ENCODE measurements at places on chromosomes 4 and X.

DNA sequence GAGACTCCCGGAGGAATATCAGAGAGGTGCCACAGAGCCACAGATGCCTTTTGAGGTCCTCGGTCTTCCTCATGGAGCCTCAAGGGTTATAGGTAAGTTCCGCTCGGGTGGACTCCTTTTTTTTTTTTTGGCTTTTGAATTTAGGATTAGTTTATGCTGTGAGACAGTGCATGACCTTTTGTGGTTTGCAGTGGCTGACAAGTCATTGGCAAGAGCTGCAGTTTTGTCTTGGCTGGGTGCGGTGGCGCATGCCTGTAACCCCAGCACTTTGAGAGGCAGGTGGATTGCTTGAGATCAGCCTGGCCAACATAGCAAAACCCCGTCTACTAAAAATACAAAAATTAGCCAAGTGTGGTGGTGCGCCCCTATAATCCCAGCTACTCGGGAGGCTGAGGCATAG lies 4.5 kb upstream of the GRSF1 start:
- DNase-seq: no peak

DNA sequence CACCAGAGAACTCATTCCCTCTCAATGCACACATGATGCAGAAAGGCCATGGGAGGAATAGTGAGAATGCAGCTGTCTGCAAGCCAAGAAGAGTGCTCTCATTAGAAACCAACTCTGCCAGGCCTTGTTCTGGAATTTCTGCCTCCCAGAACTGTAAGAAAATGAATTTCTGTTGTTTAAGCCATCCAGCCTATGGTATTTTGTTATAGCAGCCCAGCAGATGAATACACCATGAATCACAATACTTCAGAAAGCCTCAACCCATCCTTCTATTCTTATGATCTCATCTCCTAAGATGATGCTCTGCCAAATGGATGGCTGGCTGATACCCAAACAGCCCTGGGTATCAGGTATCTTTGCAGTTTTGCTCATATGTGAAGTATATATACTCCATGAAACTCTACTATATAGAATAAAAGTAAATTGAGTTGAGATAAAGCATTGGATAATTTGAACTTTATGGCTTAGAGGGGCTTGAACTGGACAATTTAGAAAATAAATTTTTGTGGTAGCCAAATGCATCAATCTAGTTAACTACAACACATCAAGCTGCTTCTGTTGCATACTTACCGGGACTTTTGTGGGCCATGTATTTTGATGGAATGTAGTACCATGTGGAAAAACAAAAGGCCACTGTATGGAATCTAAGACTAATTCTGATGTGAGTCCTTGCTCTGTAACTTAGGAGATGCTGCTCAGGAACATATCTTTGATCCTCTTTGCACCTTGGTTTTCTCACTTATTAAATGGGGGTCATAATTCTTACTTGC lies 245.9 kb downstream of the HS3ST1 start:
- DNase-seq: no peak

DNA sequence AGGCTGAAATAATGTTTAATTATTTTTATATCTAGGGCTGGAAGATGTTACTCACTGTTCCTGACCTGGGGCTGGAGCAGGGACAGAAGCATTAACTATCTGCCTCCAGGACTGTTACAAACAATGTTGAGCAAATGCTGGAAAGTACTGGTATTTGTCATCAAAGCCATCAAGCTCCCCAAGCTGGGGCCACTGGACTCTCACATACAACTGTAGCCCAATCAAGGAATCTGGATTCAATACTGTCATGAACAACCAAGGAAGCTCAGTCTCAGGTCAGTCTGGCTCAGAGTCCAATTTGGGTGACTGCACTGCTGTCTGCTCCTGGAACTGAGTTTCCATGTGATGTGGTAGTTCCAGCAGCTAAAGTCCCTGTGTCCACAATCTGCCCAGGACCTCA lies 50.4 kb downstream of the APOO start:
- no peak for DNase-seq

DNA sequence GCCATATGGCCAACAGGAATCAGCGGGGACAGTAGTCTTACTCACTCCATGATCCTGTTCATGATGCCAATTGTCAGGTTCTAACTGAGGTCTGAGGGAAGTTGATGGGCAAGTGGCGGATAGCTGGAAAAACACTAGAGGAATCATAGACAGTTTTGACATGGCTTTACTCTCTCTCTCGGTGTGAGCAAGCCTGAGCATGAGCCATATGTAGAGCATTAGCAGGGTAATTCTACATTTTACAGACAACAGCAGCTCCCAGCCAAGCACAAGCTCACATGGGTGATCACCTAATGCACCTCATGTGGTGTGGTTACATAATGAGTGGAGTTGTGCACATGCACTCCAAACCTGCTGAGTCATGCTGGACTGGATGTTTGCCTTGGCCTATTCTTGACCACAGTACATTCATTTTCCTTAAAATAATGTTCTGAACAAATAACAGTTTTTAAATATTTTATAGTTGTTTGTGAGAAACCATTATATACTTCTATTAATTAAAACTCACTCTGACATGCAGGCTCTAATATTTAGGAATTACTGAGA lies 429.2 kb downstream of the GPAT3 start:
- no peak for DNase-seq

- no peak for DNase-seq
These were observed 39.8 kb downstream of the DTHD1 start for GRCh38 chr4:36321176-36321575.

- no peak for DNase-seq
These were observed 9.2 kb upstream of the EOLA1 start for GRCh38 chrX:149531599-149531998.

DNA sequence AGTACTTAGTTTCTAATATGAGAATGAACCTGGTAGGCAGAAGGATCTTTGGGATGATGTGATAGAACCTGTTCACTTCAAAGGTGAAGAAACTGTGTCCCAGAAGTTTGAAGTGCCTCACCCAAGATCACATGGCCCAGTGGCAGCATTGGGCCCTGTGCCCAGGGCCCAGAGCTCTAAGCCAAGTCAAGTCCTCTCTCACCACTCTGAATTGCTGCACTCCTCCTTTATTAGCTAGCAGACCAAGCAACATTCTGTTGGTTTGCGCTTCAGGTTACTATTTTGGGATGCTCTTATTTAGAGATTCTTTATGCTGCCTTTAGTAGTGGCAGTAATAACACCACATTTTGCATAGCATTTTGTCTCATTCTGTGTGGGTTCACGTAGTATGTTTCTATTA lies 82.7 kb downstream of the PARM1 start:
- DNase-seq: no peak

- DNase-seq: no peak
These were observed 123.9 kb downstream of the ANTXR2 start for GRCh38 chr4:79949178-79949577.

- DNase-seq: no peak
These were observed 23.6 kb downstream of the TMEM255A start for GRCh38 chrX:120287513-120288112.

GRCh38 chrX:68644861-68645260 lies 2.6 kb upstream of the STARD8 start:
- DNase-seq: no peak

DNA sequence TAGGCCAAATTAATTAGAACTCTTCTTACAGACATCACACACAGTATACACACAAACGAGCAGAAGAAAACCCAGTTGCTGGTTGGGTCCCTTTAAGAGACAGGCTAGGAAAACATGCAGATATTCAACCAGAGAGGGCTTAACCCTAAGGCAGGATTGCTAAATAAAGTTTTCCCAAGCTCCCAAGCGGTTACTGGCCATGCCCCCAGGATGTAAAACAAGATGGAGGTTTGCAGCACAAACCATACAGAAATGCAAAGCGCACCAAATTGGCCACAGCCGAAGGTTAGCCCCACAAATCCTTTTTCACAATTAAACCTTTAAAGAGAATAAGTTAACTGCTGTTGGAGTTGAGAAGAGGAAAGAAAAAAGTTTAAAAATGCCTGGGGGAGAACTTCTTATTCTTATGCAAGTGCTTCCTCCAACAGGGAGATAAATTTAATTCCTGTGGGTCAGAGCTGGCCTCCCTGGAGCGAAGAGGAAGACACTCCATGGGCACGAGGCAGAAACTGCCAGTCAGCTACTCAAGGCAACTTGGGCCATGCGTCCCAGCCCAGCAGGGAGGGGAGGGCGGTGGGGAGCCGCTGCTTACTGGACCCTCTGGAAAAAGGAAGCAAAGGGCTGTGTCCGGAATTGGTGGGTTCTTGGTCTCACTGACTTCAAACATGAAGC lies 167.6 kb upstream of the ARSJ start:
- no peak for DNase-seq

DNA sequence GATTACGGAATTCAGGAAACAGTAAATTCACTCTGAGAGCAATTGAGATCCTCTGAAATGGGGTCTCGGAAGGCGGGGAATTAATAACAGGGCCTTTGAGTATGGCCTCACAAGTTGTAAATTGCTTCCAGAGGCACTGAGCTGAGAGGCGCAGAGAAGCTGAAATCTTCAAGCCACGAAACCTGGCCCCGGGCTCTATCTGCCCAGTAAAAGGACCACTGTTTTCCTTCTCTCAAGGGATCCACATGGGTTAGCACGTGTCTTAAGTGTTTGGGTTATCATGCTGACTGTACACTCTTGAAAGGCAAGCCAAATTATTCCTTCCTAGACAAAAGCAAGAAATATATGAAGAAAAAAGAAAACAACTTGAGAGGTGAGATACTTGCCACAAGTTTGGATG lies 1012.9 kb upstream of the FTHL17 start:
- no peak for DNase-seq

- no peak for DNase-seq
These were observed 46.5 kb downstream of the EGF start for GRCh38 chr4:109959195-109959594.

- DNase-seq: no peak
These were observed 166.1 kb downstream of the DMD start for GRCh38 chrX:33045245-33045644.

DNA sequence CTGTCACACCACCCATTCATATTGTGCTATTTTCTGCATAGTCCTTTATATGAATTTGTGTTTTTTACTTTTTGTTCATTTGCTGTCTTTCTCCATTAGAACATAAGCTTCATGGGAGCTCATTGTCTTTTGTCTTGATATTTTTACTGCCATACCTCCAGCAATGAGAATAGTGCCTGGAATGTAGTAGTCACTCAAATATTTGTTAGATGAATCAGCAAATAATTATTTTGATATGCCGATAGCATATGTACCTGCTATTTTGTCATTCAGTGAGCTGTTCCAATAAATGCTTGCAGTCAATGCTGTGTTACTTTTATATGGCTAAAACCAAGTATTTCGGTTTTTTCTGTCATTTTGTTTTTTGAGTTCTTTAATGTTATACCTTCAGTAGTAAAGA lies 43.5 kb upstream of the SLC25A31 start:
- no peak for DNase-seq

GRCh38 chr4:146787731-146788130 lies 149.0 kb downstream of the POU4F2 start:
- DNase-seq: no peak

GRCh38 chr4:62952366-62952765 lies 1456.9 kb downstream of the TECRL start:
- no peak for DNase-seq

- DNase-seq: peak; percentile 45
These were observed 72.7 kb upstream of the AADAT start for GRCh38 chr4:170162416-170162815.

- no peak for DNase-seq
These were observed 161.6 kb downstream of the SMIM20 start for GRCh38 chr4:26075583-26075982.

DNA sequence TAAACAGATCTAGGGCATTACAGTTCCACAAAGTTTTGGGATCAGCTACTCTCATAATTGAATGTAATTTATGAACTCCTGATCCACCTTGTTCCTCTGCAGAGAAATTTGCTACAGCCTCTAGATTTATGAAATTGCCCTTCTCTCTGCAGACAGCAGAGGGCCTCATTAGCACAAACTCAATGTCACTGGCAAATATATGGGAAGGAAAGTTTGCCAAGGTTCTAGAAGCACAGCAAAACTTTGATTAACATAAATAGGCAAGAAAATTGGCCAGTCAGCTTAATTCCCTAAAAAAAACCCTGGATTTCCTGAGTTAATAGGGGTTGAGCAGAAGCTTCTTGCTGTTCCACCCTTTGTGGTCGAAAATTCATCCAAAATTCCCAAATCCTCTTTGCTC lies 31.5 kb downstream of the PRPS1 start:
- DNase-seq: no peak

DNA sequence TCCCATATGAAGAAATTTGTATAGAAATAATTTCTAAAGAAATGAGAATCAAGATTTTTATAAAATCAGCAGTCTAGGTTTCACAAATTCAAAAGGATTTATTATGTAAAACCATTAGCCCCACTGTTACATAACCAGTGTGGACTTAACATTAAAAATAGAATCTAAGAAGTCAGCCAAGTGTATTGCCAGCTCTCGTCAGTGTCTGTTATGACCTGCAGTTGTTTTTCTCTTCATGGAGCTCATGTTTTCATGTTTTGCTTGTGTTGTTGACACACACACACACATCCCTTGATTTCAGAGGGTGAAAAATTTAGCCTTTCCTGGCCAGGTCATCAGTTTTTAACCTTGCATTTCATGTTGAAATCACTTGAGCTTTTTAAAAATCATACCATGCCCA lies 39.5 kb downstream of the USP38 start:
- no peak for DNase-seq

- no peak for DNase-seq
These were observed 1.6 kb downstream of the RPL34 start for GRCh38 chr4:108622022-108622421.

DNA sequence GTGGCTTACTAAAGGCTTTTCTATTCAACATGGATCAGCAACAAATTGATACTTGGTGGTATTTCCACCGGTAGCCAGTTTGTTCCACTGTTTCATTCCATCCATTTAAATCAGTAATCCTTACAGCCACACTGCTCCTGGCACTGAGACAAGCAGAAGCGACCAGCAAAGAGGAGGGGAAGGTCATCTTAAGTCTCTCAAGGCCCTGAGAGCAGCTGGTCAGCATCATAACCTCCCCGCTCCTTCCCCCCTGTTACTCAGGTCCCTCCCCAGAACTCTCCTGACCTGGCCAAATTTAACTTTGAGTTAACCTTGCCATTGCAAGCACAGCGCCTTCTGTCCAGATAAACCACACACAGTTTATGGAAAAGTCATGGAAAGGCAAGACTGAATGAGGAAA lies 331.3 kb upstream of the KLF3 start:
- DNase-seq: no peak

DNA sequence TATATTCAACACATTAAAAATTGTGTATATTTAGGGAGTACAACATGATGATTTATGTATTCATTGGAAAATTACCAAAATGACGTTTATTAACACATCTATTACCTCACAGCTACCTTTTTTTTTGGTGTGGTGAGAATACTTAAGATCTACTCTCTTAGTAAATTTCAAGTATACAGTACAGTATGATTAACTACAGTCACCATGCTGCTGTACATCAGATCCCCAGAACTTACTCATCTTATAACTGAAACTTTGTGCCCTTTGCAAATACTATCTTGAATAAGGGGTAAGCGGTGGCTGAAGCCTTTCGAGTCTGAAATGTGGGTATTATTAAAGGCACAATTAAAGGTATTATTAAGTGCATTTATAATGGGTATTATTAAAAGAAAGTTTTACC lies 976 bp downstream of the PHKA1 start:
- no peak for DNase-seq

Data from left kidney (tissue), 8 donors.